Lower lobe of right lung (tissue), 2 donors: ENCODE measurements at places on chromosomes 5 and 9. TPM values are rescaled to one million over a fixed set of nuclear protein-coding genes. Genes with fewer than 3 reads are reported as not detected.
A peak's percentile ranks its signal among the peaks of the same experiment; 100 is the strongest.

- H3K27me3 ChIP-seq = no peaks in the 10 kb centered on the region
- DNase-seq = no peak
- no peak overlapping the region for H3K27ac ChIP-seq
Measured at GRCh38 chr9:115133649-115134048, 15.7 kb upstream of the TNC start.

- no peak overlapping the region for H3K27ac ChIP-seq
- peaks cover 29% of the 10 kb centered on the region for H3K36me3 ChIP-seq
- no peak overlapping the region for H3K4me3 ChIP-seq
- peaks cover 1% of the 10 kb centered on the region for H3K27me3 ChIP-seq
- DNase-seq = no peak
Measured at GRCh38 chr5:177466861-177467260, 6.6 kb downstream of the DBN1 start.

Gene MSMP
- not detected for total RNA-seq

DNA sequence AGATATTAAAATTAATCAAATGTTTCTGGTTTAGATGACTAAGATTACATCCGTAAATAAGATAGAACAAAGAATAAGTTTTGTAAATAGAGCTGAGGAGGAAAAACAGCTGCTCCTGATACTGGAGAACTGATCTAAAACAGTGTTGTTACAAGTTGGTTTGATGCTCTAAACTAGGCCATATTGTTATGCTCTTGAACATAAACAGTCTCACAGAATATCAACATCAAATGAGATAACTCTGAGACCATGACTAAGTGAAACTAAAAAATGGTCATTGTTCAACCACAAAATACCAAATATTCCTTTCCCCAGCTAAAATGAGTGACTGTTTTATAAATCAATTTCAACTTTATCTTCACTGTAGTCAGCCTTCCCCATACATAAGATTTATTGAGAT lies 16.5 kb upstream of the SRFBP1 start:
- H3K36me3 ChIP-seq = no peaks in the 10 kb centered on the region
- no peak overlapping the region for H3K27ac ChIP-seq
- H3K4me1 ChIP-seq = no peaks in the 10 kb centered on the region
- H3K4me3 ChIP-seq = no peak overlapping the region
- no peak for DNase-seq

Gene PCDHGA6
- 3.2 TPM for total RNA-seq

DNA sequence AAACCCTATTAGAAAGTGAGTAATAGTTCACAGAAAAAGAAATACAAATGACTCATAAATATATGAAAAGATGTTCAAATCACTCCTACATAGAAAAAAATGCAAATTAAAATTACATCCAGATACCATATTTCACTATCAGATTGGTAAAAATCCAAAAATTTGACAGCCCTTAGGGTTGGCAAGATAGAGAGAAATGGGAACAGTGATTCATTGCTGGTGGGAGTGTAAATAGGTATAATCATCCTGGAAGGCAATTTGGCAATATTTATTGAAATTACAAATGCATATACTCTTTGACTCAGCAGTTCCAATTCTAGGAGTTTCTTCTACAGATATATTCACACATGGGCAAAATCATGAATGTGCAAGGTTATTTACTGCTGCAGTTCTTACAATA lies 273.5 kb downstream of the NR2F1-AS1 start:
- no peaks in the 10 kb centered on the region for H3K36me3 ChIP-seq
- no peak overlapping the region for H3K27ac ChIP-seq
- H3K4me3 ChIP-seq = no peak overlapping the region
- H3K4me1 ChIP-seq = no peaks in the 10 kb centered on the region

GRCh38 chr9:33510262-33511183 lies 13.5 kb upstream of the ANKRD18B start:
- H3K4me3 ChIP-seq = peak overlapping the region; percentile 56
- H3K27ac ChIP-seq = peak overlapping the region; percentile 87
- no peaks in the 10 kb centered on the region for H3K36me3 ChIP-seq
- DNase-seq = peak; percentile 69
- H3K27me3 ChIP-seq = no peaks in the 10 kb centered on the region

Gene OBP2B
- not detected for total RNA-seq

- no peaks in the 10 kb centered on the region for H3K4me1 ChIP-seq
- H3K27me3 ChIP-seq = no peaks in the 10 kb centered on the region
- no peaks in the 10 kb centered on the region for H3K36me3 ChIP-seq
- H3K27ac ChIP-seq = no peak overlapping the region
Measured at GRCh38 chr5:53749621-53750020, 189.2 kb downstream of the NDUFS4 start.

DNA sequence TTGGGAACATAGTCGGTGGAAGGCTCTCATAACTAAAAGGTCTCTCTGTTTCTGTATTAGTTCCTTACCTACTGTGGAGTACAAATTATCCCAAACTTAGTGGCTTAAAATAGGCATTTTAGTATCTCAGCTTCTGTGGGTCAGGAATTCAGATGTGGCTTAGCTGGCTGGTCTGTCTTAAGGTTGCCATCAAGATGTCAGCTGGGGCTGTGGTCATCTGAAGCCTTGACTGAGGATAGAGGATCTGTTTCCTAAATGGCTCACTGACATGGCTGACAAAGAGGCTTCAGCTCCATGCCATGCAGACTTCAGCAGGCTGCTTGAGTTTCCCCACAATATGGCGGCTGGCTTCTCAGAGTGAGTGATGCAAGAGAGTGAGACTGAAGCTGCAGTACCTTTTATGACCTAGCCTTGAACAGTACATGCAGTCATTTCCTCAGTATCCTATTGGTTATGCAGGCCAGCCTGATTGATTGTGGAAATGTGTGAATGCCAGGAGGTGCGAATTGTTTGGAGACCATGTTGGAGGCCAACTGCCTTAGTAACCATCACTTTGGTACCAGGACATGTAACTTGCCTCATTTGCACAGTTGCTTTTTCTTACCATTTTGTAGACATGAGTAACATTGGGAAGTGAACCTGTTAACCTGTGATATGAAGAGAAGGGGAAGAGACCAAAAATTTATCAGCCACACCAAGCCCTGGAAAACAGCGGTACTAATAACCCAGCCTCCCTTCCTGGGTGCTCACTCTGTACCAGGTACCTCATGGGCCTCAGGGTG lies 152.8 kb upstream of the IER5L start:
- no peaks in the 10 kb centered on the region for H3K36me3 ChIP-seq
- H3K27ac ChIP-seq = no peak overlapping the region
- no peak for DNase-seq
- no peak overlapping the region for H3K4me3 ChIP-seq
- H3K27me3 ChIP-seq = no peaks in the 10 kb centered on the region

Gene IFNA6
- total RNA-seq = not detected

DNA sequence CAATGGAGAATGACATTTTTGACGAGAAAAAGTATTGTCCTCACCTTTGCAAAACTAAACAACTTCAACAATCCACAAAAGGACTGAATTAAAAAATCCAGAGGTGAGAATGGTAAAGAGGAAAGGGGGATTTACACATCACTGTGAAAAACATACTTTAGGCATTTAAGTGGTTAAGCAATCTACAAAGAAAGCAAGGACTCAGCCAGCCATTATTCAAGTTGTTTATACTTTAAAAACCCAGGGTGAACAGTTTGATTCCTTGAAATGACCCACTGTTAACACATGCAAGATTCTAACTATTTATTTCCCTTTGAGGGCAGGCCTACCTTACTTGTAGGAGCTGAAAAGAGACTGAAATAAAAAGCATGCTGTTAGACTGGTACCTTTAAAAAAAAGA lies 29.3 kb downstream of the TUT7 start:
- H3K4me1 ChIP-seq = no peaks in the 10 kb centered on the region
- no peak overlapping the region for H3K4me3 ChIP-seq
